A549 treated with dexamethasone at 1 μM for 4 hours (cell line): ENCODE measurements at places on chromosomes 3 and 15. TPM values are rescaled to one million over a fixed set of nuclear protein-coding genes. Genes with fewer than 3 reads are reported as not detected.

The GOLGA6D gene
- total RNA-seq = not detected in 5 replicates

The POPDC2 gene
- total RNA-seq = 0.13 to 0.95 TPM (median 0.23 TPM) in 5 replicates

The TIMP4 gene
- 10.6 to 13.2 TPM (median 11.0 TPM) in 5 replicates for total RNA-seq

The HRG gene
- not detected in 5 replicates for total RNA-seq

The RPP14 gene
- 11.1 to 13.0 TPM (median 11.6 TPM) in 5 replicates for total RNA-seq

The IL20RB gene
- 0.87 to 1.6 TPM (median 0.97 TPM) in 5 replicates for total RNA-seq

The DOCK3 gene
- total RNA-seq = 0.28 to 0.43 TPM (median 0.35 TPM) in 5 replicates

The SNX22 gene
- total RNA-seq = 0.50 to 1.3 TPM (median 0.74 TPM) in 5 replicates

The LINGO1 gene
- total RNA-seq = 6.1 to 13.3 TPM (median 10.2 TPM) in 5 replicates
